ENCODE measurements at places on chromosomes 1 and 21.

- no peak for ATAC-seq
Observed at GRCh38 chr21:34006611-34007168, 66.7 kb upstream of the MRPS6 start.

DNA sequence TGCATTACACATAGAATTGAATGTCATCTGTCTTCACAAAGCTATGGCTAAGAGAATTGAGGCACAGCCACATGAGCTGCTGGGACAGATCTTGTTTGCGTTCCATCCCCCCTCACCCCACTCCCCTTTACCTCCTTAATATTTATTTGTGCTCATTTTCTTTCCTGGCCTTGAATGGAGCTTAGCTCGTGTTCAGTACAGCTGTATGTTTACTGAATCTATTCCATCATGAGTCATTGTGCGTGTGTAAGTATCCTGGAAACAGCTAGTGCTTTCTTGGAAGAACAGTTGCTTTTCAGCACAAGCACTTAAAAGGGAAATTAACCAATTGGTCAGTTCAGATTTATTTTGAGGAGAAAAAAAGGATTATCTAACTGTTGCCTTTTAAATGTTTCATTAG lies 14.7 kb downstream of the PROX1 start:
- ATAC-seq, result no peak

GRCh38 chr1:240134596-240134995 lies 42.9 kb downstream of the FMN2 start:
- no peak for ATAC-seq

DNA sequence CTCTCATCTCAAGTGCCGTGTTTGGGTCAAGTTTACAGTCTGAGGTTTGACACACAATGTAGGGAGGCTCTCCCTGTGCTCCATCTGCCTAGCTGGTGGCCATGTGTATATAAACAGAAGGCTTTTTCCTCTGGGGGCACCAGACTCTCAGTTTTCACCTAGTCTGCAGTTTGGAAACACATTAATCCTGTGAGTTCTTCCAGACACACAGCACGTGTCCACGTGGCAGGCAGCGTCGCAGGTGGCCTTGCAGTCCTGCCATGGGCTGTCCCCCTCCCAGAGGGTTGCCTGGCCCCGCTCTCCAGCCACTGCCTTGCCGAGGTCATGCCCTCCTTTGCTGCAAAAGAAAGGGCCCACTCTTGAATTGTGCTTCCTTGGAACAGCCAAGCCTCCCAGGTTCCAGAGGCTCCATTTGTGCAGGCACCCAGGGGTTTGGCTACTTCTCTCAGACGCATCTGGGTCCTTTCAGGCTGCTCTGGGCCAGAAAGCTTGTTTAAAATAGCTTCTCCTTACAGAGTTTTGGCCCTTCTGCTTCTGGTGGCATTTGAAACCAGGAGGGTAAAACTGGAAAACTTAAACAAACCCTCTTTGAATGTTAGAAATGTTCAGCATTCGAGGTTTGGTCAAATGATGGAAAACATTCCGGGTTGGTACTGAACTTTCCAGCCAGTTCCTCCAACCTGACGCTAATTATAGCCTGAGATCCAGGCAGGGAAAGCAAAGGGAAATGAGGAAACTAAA lies 4.4 kb upstream of the RUNX1 start:
- peak; percentile 61 for ATAC-seq

DNA sequence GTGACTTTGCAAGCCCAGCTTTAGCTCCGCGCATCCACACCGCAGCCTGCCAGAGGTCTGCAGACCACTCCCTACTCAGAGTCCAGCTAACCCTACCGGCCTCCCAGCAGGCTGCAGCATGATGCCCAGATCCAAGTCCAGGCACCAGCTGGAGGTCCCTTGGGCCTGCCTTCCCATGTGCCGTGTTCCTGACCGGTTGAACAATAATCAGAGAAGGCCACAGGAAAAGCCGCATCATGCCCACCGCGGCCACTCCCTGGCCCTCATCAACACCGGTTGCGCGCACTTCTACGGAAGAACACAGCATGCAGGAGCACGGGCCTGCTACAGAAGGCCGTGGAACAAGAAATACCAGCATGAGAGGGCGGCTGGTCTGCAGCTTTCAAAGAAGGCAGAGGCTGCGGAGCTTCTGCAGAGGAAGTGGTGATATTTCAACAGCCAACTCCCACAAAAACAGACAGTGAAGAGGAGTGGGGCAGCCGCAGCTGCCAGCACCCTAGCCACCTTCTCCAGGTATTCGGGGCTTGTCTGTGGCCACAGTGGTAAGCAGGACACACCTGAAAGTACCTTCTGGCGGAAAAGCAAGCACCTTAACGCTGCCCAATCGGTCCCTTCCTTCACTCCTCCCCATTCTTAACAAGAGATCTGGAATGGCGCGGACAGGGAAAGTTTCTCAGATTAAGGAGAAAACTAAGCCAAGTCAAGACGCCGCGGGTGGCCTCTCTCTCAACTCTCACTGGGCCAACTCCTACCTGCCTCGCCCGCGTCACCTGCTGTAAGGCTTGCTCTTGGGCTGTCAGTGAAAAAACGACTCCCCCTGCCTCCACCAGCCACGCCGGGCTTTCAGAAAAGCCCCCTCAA lies 1.5 kb downstream of the PGBD5 start:
- ATAC-seq, result no peak

DNA sequence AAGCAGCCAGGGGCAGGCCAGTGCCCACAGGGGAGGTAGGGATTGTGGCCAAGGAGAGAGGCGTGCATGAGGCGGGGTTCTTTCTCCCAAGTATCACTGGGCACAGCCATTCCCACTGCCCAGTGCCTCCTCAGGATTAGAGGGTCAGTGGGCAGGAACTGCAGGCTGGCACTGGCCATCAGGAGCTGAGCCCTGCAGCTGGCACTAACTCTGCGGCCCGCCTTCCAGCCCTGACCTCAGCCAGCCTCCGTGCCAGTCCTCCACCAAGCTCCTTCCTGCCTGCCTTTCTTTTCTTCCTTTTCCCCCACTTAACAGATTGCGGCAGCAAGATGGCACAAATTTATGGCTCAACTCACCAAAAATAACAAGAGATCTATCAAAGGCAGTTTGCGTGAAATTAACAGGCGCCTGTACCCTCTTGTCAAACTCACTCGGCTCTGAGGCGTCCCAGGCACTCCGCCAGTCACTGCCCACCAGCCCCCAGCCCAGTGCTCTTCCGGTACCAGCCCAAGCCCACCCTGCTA lies 11.1 kb downstream of the ADGRB2 start:
- no peak for ATAC-seq

- ATAC-seq, result peak; percentile 37
Observed at GRCh38 chr1:10679496-10680220, 116.8 kb downstream of the CASZ1 start.

DNA sequence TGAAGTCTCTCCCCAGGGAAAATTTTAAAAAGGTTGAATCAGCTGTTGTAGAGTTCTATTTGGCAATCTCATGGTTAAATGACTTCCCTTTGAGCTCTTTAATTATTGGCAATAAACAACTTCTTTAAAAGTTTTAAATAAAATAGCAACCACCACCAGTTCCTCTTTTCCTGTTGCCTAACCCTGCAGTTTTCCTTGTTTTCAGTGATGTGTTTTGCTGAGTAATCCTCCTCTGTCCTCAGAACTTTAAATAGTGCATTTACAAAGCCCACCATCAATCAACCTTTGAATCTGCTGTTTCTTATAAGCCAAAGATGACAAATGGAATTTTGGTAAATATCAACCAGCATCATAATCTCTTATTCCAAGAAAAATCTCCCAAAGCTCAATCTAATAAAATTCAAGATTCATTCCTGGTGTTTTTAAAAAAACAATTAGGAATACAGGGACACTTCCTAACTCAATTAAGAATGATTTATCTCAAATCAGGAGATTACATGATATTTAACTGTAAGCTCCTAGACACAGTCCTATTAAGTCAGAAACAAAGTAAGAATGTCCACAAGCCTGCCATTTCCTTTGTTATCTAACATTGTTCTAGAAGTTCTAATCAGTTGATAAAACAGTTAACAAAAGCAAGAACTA lies 14.8 kb downstream of the AVPR1B start:
- ATAC-seq, result no peak

DNA sequence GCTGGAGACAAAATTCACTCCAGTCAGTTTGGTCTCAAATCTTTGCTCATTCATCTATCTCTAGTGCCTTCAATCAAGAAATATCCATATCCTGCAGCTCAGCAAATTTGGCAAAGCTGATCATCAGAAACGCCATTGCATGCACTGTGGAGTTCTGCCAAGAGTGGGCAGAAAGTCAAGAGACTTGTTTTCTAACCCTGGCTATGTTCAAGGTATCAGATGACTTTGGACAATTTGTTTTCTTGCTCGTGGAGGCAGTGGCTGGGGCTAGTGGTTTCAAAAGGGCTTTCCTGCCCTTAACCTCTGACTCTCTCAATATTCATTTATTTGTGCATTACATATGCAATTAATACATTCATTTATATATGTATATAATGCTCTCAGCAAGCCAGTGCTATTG lies 12.8 kb upstream of the LRRC52 start:
- no peak for ATAC-seq

DNA sequence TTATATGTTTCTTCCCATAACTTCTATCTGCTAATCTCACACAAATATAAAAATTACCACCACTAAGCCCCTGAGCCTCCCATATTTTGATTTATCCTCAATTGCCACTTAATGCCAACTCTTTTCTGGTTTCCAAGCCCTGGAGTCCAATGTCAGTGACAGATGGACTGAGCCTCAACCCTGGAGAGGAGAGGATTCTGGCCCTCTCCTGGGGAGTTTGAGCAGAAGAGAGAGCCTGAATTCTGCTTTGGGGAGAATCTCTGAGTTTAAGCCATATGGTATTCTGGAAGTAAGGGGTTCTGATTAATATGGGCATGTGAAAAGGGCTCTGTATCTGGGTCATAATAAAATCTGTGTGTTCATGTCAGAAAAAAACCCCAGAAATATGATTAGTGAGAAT lies 8.5 kb downstream of the CADM3 start:
- ATAC-seq, result no peak

DNA sequence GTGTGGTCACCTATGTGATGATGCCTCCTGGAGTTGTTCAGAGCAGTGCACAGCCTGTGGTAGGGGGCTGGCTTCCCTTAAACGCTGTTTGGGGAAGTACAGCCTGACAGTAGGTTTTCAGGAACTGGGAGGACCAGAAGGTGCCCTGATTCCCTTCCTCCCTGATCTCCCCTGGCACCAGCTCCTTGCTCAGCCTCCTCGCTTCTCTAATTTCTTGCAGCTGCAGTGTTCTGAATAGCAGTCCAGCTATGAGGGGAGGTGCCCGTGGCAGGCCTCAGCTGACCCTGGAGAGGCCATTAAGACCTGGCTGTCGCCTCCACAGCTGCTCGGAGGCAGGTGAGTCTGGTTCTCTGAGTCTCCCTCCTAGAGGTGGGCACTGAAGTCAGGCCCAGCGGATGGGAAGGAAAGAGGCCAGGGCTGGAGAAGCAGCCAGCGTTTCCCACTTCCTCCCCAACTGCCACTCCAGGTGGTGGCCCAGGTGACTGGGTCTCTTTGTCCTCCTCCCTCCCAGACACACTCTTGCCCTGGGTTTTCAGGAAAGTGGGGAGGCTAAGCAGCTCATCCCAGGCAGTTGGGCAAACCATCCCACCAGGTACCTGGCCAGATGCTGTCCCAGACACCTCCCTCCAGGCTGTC lies 52.0 kb upstream of the RPL11 start:
- no peak for ATAC-seq

Data from gastroesophageal sphincter (tissue), 4 donors.